Activated gamma-delta T cell (primary cell): ENCODE measurements at places on chromosomes 2 and 18.

DNA sequence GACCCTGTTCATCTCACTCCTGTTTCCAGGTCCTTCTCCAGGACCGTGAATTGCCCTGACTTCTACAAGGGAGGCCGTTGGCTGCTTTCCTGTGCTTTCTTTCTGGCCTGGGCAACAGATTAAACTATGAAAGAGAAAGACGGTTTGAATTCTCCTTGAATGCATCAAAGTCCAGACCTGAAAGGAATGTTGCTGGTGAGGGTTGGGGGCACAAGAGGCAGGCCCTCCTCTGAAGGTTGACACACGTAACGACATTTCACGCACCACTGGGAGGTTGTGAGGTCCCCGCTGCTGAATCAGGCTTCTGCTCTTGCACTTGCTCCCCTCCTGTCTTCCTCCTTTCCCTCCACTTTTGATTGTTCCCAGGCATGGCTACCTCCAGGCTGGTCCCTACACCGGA, 141.9 kb downstream of the CYRIA start:
- DNase-seq: no peak

GRCh38 chr2:112923967-112924338, 13.0 kb downstream of the IL37 start:
- DNase-seq: no peak

DNA sequence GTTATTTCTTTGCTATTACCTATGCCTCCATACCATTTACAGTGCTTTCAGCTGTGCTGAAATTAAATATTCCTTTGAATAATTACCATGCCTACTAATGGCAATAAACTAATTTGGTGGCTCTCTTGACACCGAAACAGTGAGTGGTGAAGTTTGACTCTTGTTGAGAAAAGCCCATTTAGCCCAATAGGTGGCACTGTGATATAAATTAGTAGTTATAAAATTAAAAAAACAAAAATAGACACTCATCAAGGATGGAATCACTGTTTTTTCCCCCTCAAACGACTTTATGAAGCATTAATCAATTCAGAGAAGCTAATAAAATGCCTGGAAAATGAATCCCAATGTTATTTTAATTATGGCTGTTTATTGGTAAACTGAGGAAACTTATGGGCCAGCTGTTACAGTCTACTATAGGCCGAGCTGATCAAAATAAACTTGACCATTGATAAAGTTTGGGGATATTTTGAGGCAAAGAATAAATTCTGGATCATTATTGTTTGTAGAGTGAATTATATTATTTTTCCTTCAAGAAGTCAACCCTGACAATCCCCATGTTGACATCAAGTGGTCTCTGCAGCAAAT, 339.6 kb downstream of the TRIB2 start:
- DNase-seq: no peak

DNA sequence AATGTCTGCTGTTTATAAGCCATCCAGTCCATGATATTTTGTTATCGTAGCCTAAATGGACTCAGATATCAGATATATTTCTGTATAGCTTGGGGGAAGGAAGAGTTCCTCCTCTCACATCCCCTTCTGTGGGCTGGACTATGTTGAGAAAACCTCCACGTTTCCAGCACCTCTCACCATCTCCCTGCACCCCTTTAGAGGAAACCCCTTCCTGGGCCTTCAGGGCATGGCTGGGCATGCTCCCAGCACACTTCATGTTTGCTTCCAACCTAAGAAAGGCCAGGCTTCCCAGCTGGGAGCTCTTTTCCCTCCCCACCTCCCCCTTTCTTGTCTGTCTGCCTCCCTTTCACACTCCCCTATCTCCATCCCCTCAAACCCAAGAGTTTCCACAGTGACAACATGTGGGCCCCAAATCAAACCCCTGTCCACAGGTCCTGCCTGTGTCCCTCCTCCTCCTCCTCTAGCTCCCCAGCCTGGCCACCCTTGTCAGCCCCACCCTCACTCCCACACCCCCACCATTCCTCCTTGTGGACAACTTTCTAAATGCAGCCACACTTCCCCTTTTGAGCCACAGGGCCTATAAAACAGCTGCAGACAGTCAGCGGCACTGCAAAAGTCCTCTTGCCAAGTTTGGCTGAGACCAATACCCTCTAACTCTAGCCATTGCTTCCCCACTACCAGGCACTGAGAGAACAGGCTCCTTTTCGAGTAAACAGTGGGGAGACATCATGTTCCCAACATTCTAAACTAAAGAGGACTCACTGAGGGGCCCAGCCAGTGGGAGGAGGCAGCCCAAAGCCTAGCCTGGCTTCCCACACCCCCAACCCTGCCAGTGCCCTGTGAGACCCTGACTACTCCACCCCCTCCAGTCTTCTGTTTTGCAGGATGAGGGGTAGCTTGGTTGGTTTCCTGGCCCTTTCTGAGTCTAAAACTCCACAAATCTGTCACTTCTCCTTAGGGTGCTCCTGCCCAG, 120.5 kb downstream of the ZFP36L2 start:
- no peak for DNase-seq

DNA sequence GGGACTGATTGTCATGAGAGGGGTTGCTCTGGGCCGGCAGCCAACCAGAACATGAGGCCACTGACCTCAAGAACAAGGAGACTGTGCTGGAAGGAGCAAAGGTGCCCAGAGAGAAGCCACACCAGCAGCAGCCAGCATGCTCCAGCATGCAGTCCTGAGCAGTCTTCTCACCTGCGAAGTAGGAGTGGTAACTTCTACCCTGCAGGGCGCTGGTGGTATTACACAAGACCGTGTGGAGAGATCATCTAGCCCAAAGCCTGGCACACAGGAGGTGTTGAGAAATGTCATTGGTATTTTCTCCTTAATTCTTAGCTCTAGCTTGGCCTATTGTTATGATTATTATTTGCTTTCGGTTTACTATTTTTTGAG, 132.7 kb downstream of the TSN start:
- DNase-seq: no peak

- peak; percentile 75 for DNase-seq
Observed at GRCh38 chr2:171999604-172000469, at the start of gene METAP1D. METAP1D (plus strand) TSS chr2:171999953; CDS start chr2:171999970, 17 bp downstream.

DNA sequence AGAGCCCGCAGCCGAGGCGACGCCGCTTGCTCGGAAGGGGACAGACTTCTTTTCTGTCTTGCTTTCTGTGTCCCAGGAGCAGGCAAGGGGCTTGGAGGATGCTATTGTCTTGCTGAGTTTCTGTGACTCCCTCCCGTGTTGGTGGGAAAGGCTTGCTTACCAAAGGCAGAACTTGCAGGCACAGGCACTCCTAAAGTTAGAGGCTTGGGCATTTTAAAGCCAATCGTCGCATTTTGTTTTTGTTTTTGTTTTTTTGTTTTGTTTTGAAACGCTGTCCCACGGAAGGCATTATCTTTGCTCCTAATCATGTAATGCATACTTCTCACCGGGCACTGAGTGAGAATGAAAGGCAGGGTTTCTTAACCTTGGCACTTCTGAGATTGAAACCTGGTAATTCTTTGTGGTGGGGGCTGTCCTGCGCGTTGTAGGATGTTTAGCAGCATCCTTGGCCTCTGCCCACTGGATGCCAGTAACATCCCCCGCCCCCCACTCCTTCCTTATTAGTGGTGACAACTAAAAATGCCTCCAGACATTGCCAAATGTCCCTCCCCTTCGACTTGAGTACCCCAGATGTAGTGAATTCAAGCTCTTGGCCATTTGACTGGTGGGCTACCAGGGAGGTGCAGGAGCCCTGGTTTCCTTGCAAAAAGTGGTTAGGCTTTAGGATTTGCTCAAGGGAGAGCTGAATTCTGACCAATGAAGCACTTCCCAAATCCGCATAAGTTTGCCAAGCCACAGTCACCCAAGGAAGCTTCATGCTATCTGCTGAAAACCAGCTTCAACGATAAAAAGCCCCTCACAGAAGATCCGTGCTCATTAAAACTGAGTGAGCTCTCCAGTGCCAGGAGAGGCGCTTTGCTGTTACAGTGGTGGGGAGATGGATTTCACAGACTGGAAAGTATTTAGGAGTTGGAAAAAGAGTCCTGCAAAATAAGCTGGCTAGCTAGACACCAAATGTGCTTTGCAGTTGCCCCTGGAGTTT, 1.2 kb downstream of the ANTXR1 start:
- DNase-seq: no peak

- no peak for DNase-seq
Observed at GRCh38 chr2:193349642-193350041, 1154.9 kb upstream of the TMEFF2 start.
